ENCODE measurements at places on chromosomes 1 and 21. TPM values are rescaled to one million over a fixed set of nuclear protein-coding genes. Genes with fewer than 3 reads are reported as not detected.

DNA sequence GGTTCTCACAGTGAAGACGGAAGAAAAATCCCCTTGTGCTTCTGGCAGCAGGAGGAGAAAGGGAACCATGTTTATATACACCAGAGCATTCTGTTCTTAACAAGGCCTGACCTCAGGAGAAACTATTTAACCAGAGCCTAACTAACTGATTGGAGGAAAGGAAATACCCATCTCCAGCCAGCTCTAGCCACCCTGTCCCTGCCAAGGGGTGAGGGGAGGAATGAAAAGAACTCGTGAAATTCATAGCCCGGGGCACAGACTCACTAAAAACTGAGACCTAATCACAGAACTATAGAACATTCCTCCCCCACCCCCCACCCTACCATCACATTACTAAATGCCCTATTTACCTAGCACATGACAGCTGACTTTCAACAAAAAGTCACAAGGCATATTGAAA lies 65.0 kb downstream of the KCNH1 start:
- no peak for DNase-seq

NGF gene
- 9.7 TPM for total RNA-seq

DNA sequence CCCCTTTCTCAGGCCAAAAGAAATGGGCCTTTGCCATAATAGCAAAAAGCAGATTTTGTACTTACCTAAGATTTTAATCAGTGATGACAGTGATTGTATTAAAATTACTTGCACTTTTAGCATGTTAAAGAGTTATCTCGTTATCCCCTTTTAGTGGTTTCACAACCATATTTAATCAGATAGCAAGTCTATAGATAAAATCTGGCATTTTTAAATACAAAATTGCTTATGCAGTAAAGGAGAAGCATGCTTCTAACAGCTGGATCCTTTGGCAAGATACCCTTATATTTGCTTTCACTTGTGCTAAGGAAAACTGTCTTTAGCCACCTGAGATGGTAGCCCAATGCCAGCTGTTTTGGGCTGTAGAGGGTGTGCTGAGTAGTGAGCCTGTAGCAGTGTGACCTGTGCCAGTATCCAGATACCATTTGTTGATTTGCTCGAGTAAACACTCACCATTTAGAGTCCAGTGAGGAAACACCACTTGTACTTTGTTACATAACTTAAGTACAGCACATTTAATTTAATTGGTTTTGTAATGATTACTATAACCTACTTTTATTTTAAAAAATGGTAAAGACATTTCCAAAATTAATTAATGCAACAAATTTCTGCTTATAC lies 314.4 kb upstream of the ZP4 start:
- no peak for DNase-seq

DNA sequence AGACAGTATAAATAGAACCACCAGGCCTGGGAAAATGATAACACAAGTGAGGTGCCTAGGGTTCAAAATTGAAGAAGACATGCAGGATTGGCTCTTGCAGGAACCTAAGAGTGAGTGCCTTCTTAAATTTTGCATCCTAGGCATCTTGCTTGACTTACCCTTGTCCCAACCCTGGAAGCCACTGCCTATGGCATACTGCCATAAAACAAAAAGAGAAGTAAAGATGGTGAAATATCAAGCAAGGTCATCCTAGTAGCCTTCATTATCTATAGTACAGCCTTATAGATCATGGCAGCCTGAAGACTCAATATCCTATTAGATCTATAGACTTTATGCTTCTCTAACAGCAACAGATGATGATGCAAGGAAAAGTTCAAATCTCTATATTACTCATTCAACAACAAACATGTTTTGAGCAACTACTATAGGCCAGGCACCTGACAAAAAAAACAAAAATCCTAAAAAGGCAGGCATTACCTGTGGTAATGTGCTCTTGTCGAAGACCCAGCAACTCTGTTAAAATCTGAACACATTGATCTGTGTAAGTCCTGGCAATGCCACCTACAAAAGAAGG lies 6.3 kb downstream of the AP4B1 start:
- no peak for DNase-seq

OR2G6 gene
- not detected for total RNA-seq

GRCh38 chr1:204128964-204129896 lies 22.6 kb downstream of the ETNK2 start:
- no peak for DNase-seq

DNA sequence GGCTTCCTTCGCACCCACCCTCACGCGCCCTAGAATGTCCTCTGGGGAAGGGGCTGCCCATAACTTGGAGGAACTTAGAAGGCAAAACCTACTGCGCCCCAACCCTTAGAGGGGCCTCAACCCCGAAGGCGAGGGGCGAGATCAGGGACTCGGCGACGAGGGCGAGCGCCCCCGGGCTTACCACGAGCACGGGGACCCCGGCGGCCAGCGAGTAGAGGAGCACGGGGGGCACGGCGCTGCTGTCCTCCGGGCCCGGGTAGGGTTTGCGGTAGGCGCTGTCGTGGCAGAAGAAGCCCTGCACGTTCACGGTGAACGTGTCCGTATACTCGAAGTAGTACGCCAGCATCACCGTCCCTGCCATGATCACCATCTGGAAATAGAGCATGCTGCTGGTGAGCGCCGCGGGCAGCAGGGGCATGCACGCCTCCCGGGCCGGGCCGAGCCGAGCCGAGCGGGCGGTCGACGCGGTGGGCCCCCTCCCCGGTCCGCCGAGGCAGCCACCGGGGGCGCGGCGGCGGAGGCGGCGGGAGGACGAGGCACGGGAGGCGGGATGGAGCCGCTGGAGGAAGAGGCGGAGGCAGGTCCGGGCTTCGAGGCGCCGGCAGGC lies 304 bp downstream of the PLPPR5 start:
- DNase-seq = no peak

All from PC-9 (cell line).